ENCODE measurements at places on chromosomes 5 and 9. TPM values are rescaled to one million over a fixed set of nuclear protein-coding genes. Genes with fewer than 3 reads are reported as not detected.

Gene ERP44
- 6.9 TPM for polyA plus RNA-seq

Gene ABCA2
- 25.5 TPM for polyA plus RNA-seq

Gene PCDHGC5
- not detected for polyA plus RNA-seq

Gene SPINK6
- polyA plus RNA-seq, result not detected

Gene XPA
- polyA plus RNA-seq, result 21.6 TPM

Gene TUT7
- polyA plus RNA-seq, result 13.9 TPM

Gene SV2C
- 0.13 TPM for polyA plus RNA-seq

Gene SHISAL2B
- polyA plus RNA-seq, result not detected

Gene RNF183
- polyA plus RNA-seq, result 1.2 TPM

Gene SLC6A19
- polyA plus RNA-seq, result 0.13 TPM

Gene SH2D3C
- polyA plus RNA-seq, result 3.5 TPM

Gene COL23A1
- polyA plus RNA-seq, result 0.56 TPM

Gene DMAC1
- polyA plus RNA-seq, result 11.5 TPM

Gene FOXD4L6
- not detected for polyA plus RNA-seq

Gene PRDM9
- not detected for polyA plus RNA-seq

Gene CCDC183
- polyA plus RNA-seq, result 5.8 TPM

Gene RALGPS1
- polyA plus RNA-seq, result 4.7 TPM

Gene PCDHGA3
- polyA plus RNA-seq, result 0.08 TPM

Gene PHF24
- 0.05 TPM for polyA plus RNA-seq

Gene SUSD1
- polyA plus RNA-seq, result 6.3 TPM

Gene CNTFR
- 4.1 TPM for polyA plus RNA-seq

Gene N4BP3
- 3.8 TPM for polyA plus RNA-seq

Gene HNRNPH1
- 106 TPM for polyA plus RNA-seq

Gene PCDHB8
- not detected for polyA plus RNA-seq

Gene PKD2L2
- polyA plus RNA-seq, result not detected

Gene PCDHA13
- polyA plus RNA-seq, result not detected

Gene IFNK
- not detected for polyA plus RNA-seq

Gene LCN15
- polyA plus RNA-seq, result not detected

Gene SPINK13
- 9.3 TPM for polyA plus RNA-seq

Gene ZDHHC11B
- 1.2 TPM for polyA plus RNA-seq

Gene BRD8
- 20.4 TPM for polyA plus RNA-seq

Gene ARL15
- 15.0 TPM for polyA plus RNA-seq

Gene BARHL1
- not detected for polyA plus RNA-seq

Gene SPINK1
- 5,440 TPM for polyA plus RNA-seq

Gene SPATA31A1
- not detected for polyA plus RNA-seq

Gene ARL14EPL
- polyA plus RNA-seq, result not detected

Gene GCNT4
- polyA plus RNA-seq, result 3.3 TPM

Gene GARIN3
- polyA plus RNA-seq, result not detected
